ENCODE measurements at places on chromosomes 4 and X.

- DNase-seq = no peak
These were observed 534.4 kb upstream of the PCDH10 start for GRCh38 chr4:132614682-132615081.

- DNase-seq = no peak
These were observed 114.0 kb upstream of the VEGFC start for GRCh38 chr4:176906709-176907108.

DNA sequence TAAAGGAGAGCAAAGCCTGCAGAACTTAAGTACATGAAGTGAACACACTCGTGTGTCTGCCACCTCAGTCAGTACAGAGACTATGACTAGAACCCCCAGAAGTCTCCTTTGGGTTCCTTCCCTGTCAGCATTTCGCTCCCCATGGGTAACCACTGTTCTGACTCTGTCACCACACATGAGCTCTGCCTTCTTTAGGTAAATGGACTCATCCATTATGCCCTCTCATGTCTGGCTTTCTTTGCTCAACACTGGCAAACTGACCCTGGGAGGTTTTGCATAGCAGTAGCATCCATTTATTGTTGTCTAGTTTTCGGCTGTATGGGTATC, 38.5 kb downstream of the TBC1D14 start:
- no peak for DNase-seq

GRCh38 chr4:93495346-93495745, 333.2 kb upstream of the ATOH1 start:
- DNase-seq = no peak

- no peak for DNase-seq
These were observed 320.1 kb downstream of the BMPR1B start for GRCh38 chr4:95077864-95078263.

Data from CD8-positive, alpha-beta T cell (primary cell).